Stimulated activated CD4-positive, alpha-beta T cell treated with anti-CD3 and anti-CD28 coated beads, Interleukin-4, amount 100 ng/mL, for 1 hour (primary cell): ENCODE measurements at places on chromosomes 13 and 19.

DNA sequence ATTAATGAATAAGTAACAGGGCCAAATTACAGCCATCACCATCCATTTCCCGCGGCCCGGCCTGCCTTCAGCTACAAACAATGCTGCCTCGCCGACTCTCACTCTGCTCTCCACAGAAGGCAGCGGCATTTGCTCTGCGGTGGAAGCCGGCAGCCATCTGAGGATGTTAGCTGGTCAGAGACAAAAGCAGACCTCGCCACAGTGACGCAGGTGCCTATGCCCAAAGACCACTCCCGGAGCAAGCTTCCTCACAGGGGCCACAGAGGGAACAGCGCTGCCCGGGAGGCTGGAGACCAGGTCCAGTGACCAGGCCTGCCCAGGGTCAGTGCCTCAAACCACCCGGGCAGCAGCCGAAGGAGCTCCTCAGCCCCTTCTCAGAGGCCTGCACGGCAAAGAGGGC is 16.4 kb downstream of the PEPD start:
- no peak for DNase-seq

GRCh38 chr13:32031815-32032370 is 319 bp downstream of the FRY start:
- no peak for DNase-seq

DNA sequence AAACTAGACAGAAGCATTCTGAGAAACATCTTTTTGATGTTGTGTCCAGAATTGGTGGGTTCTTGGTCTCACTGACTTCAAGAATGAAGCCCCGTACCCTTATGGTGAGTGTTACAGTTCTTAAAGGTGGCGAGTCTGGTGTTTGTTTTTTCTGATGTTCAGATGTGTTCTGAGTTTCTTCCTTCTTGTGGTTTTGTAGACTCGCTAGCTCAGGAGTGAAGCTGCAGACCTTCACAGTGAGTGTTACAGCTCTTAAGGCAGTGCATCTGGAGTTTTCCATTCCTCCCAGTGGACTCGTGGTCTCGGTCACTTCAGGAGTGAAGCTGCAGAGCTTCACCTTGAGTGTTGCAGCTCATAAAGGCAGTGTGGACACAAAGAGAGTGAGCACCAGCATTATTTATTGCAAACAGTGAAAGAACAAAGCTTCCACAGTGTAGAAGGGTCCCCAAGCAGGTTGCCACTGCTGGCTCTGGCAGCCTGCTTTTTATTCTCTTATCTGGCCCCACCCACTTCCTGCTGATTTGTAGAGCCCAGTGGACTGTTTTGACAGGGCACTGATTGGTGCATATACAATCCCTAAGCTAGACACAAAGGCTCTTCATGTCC is 1820.8 kb downstream of the UQCRFS1 start:
- no peak for DNase-seq

DNA sequence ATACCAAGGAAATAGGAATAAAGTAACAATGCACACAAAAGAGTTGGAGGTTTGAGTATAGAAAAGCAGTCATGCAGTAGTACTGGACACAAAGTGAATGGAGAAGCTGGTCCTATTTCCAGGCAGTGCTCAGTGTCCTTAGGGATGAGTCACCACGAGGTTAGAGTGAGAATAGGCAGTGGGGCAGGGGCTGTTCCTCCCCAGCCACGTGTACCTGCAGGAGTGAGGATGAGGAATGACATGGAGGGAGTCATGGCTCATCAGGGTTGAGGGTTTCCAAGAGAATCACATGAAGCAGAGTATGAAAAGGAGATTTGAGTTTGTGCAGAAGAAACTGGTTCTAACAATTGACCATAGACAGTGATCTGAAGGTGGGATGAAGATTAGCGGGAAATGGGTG is 74.8 kb upstream of the ZNF835 start:
- no peak for DNase-seq

DNA sequence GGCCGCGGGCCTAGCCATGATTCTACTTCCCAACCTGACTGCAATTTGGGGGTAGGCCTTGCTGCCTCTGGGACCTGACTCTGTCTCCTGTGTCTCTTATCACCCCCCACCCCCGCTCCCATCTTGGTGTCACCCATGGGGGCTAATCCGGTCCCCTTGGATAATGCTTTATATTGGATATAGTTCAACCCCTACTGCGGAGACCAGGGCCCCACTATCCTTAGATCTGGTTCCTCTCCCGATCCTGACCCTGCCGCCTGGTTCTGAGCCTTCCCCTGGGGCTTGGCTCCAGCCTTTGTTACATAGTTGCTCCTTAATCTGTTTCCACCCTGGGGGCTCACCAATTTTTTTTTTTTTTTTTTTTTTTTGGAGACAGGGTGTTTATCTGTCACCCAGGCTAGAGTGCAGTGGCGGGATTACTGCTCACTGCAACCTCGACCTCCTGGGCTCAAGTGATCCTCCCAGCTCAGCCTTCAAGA is 1.3 kb downstream of the BLOC1S3 start:
- DNase-seq, result no peak
